Astrocyte of the cerebellum (primary cell): ENCODE measurements at places on chromosomes 2 and 18.

DNA sequence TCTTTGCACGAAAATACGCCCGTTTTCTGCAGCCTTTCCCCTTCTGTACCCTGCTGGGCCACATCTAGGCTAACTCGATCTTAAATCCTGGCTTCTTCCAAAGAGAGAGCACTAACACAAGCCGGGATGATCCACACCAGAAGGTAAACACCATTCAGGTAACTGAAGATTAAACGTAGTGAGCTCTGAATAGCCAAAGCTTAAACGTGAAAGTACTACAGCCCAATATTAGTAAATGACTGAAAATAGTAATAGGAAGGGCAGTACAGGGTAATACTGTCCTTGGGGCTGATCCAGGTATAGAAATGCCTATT, 422 bp upstream of the MRPL53 start:
- no peak for DNase-seq

GRCh38 chr2:97675430-97676113, 6.1 kb downstream of the C2orf92 start:
- no peak for DNase-seq

- DNase-seq, result no peak
Measured at GRCh38 chr18:6362559-6363129, 52.1 kb downstream of the L3MBTL4 start.

DNA sequence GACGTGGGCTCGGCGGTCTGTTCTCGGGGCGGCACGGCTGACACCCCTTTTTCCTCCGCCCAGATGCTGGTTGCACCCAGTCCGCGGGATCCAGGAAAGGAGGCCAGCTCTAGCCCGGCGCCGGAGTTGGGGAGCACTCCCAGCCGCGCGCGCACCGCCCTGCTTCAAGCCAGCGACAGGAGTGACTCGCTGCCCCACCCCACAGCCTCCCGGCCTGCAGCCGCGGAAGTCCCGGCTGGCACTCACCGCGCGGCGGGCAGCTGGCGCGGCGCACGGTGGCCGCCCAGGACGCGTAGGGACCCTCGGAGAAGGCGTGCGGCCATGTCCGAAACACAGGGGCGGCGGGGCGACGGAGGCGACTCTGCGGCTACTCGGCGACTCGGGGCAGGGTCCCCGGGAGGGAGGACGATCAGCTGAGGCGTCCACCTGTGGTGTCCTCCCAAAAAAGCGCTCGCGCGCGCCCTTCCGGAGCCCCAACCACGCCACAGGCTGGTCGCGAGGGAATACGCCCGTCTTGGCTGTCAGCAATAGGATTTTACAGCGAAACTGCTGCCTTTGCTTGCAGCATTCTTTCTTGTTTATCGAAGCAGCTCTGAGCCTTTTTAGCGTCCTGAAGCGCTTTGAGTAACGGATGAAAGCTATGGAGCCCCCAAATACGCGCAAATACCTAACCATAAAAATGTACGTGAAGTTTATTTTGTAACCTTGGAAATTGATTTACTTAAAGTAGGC, at the start of gene ACADL:
Gene ACADL (minus strand): TSS at position 507 of the 732 bp plus-strand sequence. CDS start 184 bp downstream, at position 323.
- peak; percentile 4 for DNase-seq

DNA sequence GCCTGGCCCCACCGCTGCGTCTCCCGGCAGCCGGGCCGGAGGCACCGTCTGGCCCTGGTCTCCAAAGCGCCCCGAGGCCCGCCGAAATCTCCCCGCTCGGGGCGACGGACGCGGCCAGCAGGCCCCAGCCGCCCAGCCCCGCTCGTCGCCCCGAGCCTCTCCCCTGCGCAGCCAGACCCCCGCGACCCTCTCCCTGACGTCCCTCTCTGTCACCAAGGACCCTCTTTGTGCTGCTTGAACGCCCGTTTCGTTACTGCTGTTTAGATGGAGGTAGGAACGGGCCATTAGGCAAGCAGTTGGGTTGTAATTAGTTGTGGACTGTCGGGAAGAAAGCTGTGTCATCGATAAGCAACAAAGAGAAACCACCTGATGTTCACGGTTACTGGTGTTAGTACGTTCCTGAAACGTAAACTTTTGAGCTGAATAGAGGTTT, 686 bp downstream of the UBXN4 start:
- peak; percentile 37 for DNase-seq

- DNase-seq, result no peak
Measured at GRCh38 chr2:114661971-114662939, 219.8 kb downstream of the DPP10 start.

GRCh38 chr18:73511771-73512503, 635.7 kb downstream of the FBXO15 start:
- peak; percentile 12 for DNase-seq

DNA sequence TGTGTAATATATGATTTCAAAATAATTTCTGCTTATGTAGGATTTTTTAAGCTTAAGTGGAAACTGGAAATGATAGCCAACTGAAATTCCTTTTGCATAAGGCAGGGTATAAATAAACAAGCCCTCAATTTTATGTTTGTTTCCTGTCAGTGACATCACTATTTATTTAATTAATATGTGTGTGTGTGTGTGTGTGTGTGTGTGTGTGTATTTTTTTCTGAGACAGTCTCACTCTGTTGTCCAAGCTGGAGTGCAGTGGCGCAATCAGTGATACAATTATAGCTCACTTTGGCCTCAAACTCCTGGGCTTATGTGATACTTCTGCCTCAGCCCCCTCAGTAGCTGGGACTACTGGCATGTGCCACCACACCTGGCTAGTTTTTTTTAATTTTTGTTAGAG, 29.3 kb upstream of the CYP20A1 start:
- no peak for DNase-seq

GRCh38 chr18:26233208-26233607, 7.0 kb downstream of the TAF4B start:
- no peak for DNase-seq

DNA sequence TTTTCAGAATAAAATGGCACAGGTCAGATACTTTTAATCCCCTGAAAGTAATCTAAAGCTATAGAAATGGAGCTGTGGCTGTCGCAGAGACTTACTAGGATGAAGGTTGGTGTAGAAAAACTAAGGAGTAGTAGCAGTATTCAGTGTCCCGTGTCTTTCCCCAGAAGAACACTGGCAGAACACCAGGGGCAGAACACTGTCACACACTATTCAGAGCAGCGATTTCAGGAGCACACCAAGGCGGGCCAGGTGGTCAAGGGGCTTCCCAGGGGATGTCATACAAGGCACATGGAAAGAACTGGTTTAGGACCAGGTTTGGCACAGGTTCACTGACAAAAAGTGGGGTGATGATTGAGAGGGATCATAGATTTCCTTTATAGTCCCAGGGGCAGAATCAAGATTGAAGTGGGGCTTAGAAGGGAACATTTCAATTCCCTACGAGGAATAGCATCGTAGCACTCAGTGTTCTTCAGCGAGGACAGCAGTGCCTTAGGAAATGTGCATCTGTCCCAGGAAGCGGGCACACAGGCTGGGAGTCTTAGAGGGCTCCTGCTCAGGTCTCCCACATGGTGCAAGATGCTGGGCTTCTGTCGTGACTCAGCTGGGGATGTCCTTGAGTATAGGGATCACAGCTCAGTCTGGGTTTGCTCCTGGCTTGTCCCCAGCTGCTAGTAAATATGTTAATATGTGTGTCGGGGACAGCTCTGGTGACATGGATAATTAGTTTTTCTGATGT, 22.6 kb downstream of the BCL2L11 start:
- no peak for DNase-seq

GRCh38 chr2:144467502-144468137, 52.3 kb downstream of the ZEB2 start:
- no peak for DNase-seq
